Esophagus mucosa (tissue), 1 donor: ENCODE measurements at places on chromosomes 2 and 18. TPM values are rescaled to one million over a fixed set of nuclear protein-coding genes. Genes with fewer than 3 reads are reported as not detected.
A peak's percentile ranks its signal among the peaks of the same experiment; 100 is the strongest.

GRCh38 chr2:120667981-120668380, 67.7 kb upstream of the GLI2 start:
- no peak for ATAC-seq

PSMD1 gene
- total RNA-seq, result 84.0 TPM

DNA sequence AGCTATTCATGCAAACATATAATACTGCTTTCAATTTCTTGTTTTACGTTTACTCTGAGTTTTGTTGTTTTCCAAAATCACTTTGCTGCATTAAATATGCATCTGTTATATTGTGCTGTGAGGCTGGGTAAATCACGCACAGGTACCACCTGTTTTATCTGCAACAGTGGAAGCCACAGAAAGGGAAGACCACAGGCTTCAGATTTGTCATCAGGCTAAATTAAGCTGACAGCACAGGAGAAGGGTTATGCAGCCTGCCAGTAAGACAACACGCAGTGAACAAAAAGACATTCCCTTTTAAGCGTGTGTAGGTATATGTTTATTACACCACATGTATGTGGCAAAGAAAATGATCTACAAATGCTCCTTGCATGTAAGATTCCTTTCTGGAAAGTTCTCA, 38.2 kb downstream of the ZNF516 start:
- no peak for ATAC-seq

- ATAC-seq, result no peak
Measured at GRCh38 chr2:53640466-53640865, 127.1 kb upstream of the CHAC2 start.

DNA sequence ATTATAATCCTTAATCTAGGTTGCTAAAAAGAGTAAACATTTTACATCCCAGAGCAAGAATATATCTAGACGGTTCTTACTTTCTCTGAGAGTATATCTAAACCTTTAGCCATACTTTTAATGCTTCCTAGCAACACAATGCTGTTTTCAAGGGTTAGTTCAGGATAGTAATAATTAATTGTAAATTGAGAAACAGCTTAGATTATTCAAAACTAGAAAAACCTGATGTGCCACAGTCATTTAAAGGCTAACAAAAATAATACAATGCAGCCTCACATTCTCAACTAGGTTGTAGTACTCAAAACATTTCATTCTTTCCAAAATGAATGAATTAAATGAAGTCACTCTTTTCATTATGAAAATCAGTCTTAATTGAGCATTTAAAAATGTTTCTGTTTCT, 103.2 kb upstream of the OTX1 start:
- peak; percentile 76 for ATAC-seq

- peak; percentile 22 for ATAC-seq
Measured at GRCh38 chr2:172736424-172737174, 954 bp downstream of the RAPGEF4 start.

GRCh38 chr2:74673826-74674528, 19.9 kb downstream of the SEMA4F start:
- ATAC-seq, result no peak

DNA sequence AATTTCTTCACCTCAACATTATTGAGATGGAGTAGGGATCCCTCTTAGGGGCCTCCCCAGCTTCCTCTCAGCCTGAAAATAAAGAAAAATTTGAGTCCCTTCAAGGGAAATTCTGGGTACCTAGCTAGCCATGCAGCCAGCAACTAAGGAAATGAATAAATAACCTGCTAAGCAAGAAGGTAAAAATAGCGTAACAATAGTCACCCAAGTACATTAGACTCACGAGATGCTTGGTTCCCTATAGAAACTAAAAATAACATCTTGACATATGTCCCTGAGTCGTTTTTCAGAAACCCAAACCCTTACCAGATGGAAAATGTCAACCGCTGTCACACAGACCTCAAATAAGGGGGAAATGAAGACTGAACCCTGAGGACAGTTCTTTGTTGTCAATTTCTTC, 51.9 kb downstream of the CACNB4 start:
- no peak for ATAC-seq

- ATAC-seq, result no peak
Measured at GRCh38 chr2:111201214-111201613, 80.5 kb downstream of the BCL2L11 start.

ABCG5 gene
- not detected for total RNA-seq
